Activated B cell treated with CpG ODN at 0.5 μM for 24 hours (primary cell): ENCODE measurements at places on chromosomes 16 and 17. TPM values are rescaled to one million over a fixed set of nuclear protein-coding genes. Genes with fewer than 3 reads are reported as not detected.

Gene NPIPA7
- total RNA-seq: 4.4 and 7.0 TPM in 2 replicates

- no peak overlapping the region for H3K4me3 ChIP-seq
- H3K27me3 ChIP-seq: no peaks in the 10 kb centered on the region
- H3K36me3 ChIP-seq: no peaks in the 10 kb centered on the region
These were observed 39.4 kb downstream of the HS3ST3A1 start for GRCh38 chr17:13562271-13562800.

DNA sequence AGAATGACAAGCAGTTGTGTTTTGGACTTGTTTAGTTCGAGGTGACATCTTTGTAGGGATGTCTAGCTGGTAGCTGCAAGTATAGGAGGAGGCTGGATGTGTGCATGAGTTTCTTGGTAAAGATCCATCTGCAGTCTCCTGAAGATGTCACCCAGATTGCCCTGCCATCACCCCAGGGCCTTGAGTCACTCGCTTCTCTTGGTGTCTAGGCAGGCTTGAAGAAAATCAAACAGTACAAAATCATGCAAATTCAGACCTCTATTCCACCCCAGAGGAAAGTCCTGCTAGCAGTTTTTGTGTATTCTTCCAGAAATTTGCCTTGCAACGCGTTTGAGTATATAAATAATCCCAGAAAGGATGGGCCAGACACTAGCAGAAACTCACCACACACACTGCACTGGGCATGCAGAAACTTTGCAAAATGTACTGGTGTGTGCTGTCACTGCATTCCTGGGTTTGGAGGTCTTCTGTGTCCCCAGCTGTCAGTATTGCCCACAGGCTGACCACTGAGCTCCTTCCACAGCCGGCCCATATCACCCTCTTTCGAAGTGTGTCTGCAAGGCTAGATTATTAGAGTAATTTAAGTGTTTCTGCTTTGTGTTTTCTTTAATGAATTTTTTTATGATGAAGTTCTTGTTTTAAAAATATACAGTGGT is 51.5 kb downstream of the TENT4B start:
- no peak overlapping the region for H3K27ac ChIP-seq
- no peaks in the 10 kb centered on the region for H3K27me3 ChIP-seq
- no peak overlapping the region for H3K4me3 ChIP-seq

- no peaks in the 10 kb centered on the region for H3K27me3 ChIP-seq
- H3K27ac ChIP-seq: no peak overlapping the region
- H3K4me1 ChIP-seq: no peaks in the 10 kb centered on the region
- DNase-seq: no peak
- H3K4me3 ChIP-seq: no peak overlapping the region
These were observed 58.7 kb downstream of the SOCS3 start for GRCh38 chr17:78300962-78301820.

DNA sequence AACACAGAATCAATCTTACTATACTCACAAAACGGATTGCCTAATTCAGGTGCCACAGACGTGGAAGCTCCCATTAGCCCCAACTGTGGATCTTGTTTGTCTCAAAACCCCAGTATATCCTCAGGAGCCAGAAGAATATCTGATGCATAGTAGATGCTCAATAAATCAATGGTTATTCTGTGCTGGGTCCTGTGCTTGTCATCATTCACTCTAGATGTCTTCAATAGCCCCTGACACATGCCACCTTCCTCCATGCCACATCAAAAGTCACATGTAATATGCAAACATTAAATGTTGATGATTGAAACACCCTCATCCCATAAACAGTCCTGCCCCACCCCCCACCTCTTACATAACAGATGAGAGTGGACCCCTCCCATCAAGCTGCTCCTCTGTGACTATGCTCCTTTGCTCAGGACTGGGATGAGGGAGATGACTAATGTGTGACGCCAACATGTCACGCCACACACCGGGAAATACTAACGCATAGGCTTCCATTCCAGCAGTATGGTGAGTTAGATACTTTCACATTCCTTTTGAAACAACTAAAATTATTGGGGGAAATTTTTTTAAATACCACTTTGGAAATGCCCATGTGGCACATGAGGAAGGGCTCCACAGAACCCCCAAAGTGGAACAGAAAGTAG is 267.6 kb upstream of the SDK2 start:
- peaks cover 29% of the 10 kb centered on the region for H3K27me3 ChIP-seq
- H3K4me1 ChIP-seq: no peaks in the 10 kb centered on the region
- no peak overlapping the region for H3K4me3 ChIP-seq
- DNase-seq: no peak
- no peaks in the 10 kb centered on the region for H3K36me3 ChIP-seq
- no peak overlapping the region for H3K27ac ChIP-seq

Gene ZFP1
- total RNA-seq: 15.4 and 18.5 TPM in 2 replicates

DNA sequence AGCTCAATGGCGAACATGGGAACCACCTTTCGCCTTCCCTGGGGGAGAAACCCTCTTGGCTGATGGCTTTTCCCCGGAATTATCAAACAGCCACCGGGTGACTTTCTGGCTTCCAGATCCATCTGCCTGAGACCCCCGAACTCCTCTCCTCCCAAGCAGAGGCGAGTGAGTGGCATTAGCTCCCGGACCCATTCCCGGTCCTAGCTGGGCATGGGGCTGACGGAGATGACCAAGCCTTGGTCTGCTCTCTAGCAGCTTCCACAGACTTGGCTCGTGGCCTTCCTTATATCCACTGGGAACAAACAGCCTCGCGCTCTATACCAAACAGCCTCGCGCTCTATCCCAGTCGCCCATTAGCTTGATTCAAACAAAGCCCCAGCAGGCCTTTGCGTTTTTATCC is 62.4 kb downstream of the CCDC182 start:
- no peak for DNase-seq
- H3K36me3 ChIP-seq: peaks cover 20% of the 10 kb centered on the region
- no peak overlapping the region for H3K4me3 ChIP-seq

GRCh38 chr16:70433458-70434103 is 5.3 kb downstream of the ST3GAL2 start:
- peaks cover 17% of the 10 kb centered on the region for H3K36me3 ChIP-seq
- H3K27ac ChIP-seq: peak overlapping the region; percentile 97
- no peaks in the 10 kb centered on the region for H3K27me3 ChIP-seq
- DNase-seq: no peak
- H3K4me3 ChIP-seq: peak overlapping the region; percentile 42
- H3K4me1 ChIP-seq: peaks cover 89% of the 10 kb centered on the region

DNA sequence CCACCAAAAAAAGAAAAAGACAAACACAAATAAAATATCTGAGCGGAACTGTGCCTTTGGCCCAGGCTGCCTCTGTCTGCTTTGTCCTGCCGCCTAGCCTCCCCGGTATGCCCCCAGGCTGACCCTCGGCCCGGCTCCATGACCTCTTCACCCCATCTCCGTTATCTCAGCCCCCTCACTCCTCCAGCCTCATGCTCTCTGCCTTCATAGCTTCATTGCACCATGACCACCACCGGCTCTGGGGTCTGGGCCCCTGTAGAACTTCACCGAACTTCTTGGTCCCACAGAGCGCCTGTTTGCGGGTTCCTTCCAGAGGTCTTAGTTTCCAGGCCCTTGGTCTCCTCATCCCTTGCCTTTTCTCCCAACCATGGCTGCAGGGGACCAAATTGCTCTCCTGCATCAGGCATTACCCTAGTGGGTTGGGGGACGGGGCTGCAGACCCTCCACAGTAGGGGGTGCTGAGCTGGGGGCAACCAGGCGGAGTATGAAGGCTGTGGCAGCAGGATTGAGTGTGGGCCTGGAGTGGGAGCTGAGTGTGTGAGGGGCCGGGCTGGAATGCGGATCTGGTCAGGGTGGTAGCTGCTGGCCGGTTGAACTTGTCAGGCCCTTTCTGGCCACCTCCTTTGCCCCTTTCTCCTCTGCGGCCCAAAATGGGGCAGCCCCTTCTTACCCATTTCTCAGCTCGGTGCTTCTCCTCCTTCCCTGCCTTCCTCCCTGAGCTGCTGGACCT is 6.9 kb downstream of the HIRIP3 start:
- H3K4me1 ChIP-seq: no peaks in the 10 kb centered on the region
- H3K36me3 ChIP-seq: peaks cover 79% of the 10 kb centered on the region
- no peak overlapping the region for H3K4me3 ChIP-seq
- H3K27me3 ChIP-seq: no peaks in the 10 kb centered on the region
- DNase-seq: no peak

Gene SSTR5
- not detected in 2 replicates for total RNA-seq

GRCh38 chr17:19935169-19935568 is 42.5 kb downstream of the AKAP10 start:
- peaks cover 67% of the 10 kb centered on the region for H3K36me3 ChIP-seq
- no peak for DNase-seq
- H3K27ac ChIP-seq: no peak overlapping the region
- no peak overlapping the region for H3K4me3 ChIP-seq

- DNase-seq: no peak
- no peak overlapping the region for H3K4me3 ChIP-seq
- H3K36me3 ChIP-seq: no peaks in the 10 kb centered on the region
- no peaks in the 10 kb centered on the region for H3K4me1 ChIP-seq
- H3K27ac ChIP-seq: no peak overlapping the region
These were observed 2.3 kb upstream of the KCNJ16 start for GRCh38 chr17:70072546-70073309.

Gene CD79B
- total RNA-seq: 706 and 757 TPM in 2 replicates

Gene IGF2BP1
- total RNA-seq: 0.10 and 0.40 TPM in 2 replicates

- peak overlapping the region; percentile 8 for H3K4me3 ChIP-seq
- peaks cover 2% of the 10 kb centered on the region for H3K4me1 ChIP-seq
- no peak overlapping the region for H3K27ac ChIP-seq
- no peak for DNase-seq
- H3K27me3 ChIP-seq: peaks cover 9% of the 10 kb centered on the region
- H3K36me3 ChIP-seq: no peaks in the 10 kb centered on the region
These were observed 58.9 kb upstream of the CLEC3A start for GRCh38 chr16:77963185-77964044.

- no peak overlapping the region for H3K27ac ChIP-seq
- no peaks in the 10 kb centered on the region for H3K4me1 ChIP-seq
- no peak for DNase-seq
These were observed 11.0 kb downstream of the SLC6A4 start for GRCh38 chr17:30224419-30224960.

Gene STAT5A
- total RNA-seq: 136 and 140 TPM in 2 replicates

GRCh38 chr16:85523602-85524364 is 89.3 kb upstream of the GSE1 start:
- no peaks in the 10 kb centered on the region for H3K4me1 ChIP-seq
- H3K4me3 ChIP-seq: no peak overlapping the region
- peaks cover 13% of the 10 kb centered on the region for H3K27me3 ChIP-seq
- no peak for DNase-seq

DNA sequence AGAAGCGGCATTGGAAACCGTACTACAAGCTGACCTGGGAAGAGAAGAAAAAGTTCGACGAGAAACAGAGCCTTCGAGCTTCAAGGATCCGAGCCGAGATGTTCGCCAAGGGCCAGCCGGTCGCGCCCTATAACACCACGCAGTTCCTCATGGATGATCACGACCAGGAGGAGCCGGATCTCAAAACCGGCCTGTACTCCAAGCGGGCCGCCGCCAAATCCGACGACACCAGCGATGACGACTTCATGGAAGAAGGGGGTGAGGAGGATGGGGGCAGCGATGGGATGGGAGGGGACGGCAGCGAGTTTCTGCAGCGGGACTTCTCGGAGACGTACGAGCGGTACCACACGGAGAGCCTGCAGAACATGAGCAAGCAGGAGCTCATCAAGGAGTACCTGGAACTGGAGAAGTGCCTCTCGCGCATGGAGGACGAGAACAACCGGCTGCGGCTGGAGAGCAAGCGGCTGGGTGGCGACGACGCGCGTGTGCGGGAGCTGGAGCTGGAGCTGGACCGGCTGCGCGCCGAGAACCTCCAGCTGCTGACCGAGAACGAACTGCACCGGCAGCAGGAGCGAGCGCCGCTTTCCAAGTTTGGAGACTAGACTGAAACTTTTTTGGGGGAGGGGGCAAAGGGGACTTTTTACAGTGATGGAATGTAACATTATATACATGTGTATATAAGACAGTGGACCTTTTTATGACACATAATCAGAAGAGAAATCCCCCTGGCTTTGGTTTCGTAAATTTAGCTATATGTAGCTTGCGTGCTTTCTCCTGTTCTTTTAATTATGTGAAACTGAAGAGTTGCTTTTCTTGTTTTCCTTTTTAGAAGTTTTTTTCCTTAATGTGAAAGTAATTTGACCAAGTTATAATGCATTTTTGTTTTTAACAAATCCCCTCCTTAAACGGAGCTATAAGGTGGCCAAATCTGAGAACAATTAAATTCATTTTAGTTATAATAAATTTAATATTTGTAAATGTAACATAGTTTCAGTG is 1.7 kb downstream of the HEXIM1 start:
- H3K4me1 ChIP-seq: peaks cover 53% of the 10 kb centered on the region
- H3K4me3 ChIP-seq: peak overlapping the region; percentile 96
- no peaks in the 10 kb centered on the region for H3K27me3 ChIP-seq
- H3K27ac ChIP-seq: peak overlapping the region; percentile 100

Gene RNF43
- total RNA-seq: 1.5 and 2.1 TPM in 2 replicates

DNA sequence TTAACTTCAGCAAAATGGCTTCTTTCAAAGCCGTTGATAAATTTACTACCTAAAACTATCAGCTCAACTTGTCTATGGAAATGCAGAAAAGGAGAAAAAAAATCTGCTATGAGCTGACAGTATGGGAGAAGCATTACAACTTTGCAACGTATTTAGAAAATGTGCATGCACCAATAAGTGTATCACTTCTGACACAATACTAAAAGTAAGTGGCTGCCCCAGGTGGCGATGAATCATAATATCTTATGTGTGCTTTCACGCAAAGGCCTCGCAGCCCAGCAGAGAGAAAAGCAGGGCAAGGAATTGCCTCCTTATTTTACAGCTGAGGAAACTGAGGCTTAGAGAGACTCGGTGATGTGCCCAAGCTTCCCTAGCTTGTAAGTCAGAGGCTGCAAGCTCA is 101.8 kb downstream of the SALL1 start:
- no peak for DNase-seq
- no peaks in the 10 kb centered on the region for H3K36me3 ChIP-seq
- no peak overlapping the region for H3K4me3 ChIP-seq
- no peaks in the 10 kb centered on the region for H3K4me1 ChIP-seq
